Hematopoietic multipotent progenitor cell (in vitro differentiated cells): ENCODE measurements at places on chromosomes 13 and 19.
A peak's percentile ranks its signal among the peaks of the same experiment; 100 is the strongest.

- DNase-seq = no peak
These were observed 78.0 kb upstream of the OXGR1 start for GRCh38 chr13:97072297-97072696.

GRCh38 chr19:40358773-40359172, 10.3 kb downstream of the PLD3 start:
- DNase-seq = peak; percentile 84

GRCh38 chr19:1671716-1672037, 19.3 kb upstream of the TCF3 start:
- DNase-seq = no peak

GRCh38 chr13:49789968-49790367, 2.5 kb downstream of the KPNA3 start:
- DNase-seq = no peak

GRCh38 chr19:681029-682019, 5.1 kb downstream of the FSTL3 start:
- DNase-seq = peak; percentile 92

DNA sequence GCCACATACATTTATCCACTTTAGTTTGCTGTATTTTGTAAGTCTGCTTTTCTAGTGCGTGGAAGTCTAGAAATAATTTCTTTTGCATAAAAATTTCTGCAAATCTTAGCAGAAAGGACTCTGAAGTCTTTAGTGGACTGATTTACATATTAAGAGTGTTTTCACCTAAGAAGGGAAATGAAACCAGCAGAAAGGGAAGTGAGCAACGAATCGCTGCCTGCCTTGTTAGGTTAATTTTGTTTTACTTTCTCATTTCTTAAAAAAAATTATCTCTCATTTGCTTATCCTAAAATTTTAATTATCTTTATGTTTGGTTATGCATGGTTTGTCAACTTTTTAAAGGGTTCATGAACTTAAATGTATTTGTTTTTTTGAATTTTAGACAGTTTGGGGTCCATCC, 767 bp upstream of the GPR18 start:
- peak; percentile 69 for DNase-seq

DNA sequence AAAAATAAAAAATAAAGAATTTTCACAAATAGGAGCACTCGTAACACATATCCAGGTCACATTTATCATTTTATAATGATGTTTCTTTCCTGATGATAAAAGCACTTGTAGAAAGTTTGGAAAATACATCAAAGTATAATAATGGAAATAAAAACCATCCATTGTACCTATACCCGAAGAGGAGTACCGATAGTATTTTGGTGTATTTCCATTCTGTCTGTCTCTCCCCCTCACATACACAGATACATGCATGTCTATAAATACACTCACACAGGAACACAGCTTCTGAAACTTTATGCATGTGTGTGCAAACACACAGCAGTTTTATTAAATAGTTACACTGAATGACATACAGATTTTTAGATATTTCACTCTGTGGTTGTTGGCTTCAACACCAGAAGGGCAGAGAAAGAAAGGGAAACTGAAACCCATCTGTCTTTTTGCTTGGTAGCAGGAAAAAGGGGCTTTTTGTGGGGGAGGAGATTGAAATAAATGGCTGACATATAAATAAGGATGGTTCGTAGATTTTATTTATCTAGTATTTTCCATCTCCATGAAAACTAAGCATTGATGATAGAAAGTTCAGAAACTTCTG, 114.8 kb downstream of the LRCH1 start:
- no peak for DNase-seq

DNA sequence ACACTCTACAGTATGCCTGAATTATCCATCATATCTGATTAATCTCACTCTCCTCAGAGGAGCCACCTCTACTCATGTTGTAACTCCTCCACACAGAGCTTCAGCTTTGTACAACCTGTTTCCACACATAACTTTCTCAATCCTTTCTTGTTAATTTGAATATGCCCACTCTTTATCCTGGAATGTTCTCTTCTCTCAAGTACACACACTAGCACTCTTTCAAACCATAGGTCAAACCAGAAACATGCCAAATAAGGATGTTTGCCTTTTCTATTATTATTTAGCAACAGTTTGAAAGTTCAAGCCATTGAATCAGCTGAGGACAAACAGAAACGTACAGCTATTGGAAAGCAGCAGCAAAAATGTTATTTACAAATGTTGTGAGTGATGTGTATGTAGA, 110.3 kb downstream of the MIPEP start:
- no peak for DNase-seq

DNA sequence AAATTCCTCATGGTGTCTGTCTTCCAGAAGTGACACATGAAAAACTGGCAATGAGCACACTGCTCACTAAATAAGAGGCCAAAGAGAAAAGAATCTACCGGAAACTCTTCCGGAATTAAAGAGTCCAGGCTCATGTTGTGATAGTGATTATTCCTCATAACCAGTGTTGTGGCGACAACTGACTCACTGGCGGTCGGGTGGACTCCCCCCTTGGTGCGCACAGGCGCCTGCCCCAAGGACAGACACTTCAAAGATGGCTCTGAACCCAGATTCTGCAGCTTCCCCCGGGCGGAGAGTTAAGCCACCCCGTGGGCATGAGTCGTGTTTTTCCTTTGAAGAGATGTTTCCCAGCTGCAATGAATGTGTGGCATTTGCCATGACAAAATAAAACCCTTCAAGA, 10.3 kb downstream of the IL17D start:
- DNase-seq = no peak

DNA sequence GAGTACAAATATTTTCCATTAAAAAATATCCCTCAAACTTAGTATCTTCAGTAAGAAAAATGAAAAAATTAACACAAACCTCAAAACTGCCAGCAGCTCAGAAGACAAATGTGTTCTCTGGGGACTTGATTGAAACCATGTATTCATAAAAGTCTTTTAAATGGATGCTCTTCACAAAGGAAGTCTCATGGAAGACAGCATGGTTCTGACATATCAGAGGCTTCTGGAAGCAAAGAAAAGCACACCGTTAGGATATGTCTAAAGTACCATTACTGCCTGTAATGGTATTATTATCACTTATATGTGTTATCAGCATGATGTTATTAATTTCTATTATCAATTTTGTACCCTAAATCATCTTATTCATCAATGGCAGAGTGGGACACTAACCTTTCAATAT, 302.8 kb downstream of the ENOX1 start:
- no peak for DNase-seq

GRCh38 chr19:40365613-40366401, 17.3 kb downstream of the PLD3 start:
- no peak for DNase-seq

- DNase-seq = no peak
These were observed 30.1 kb downstream of the ZAR1L start for GRCh38 chr13:32284927-32285632.
